ENCODE measurements at places on chromosomes 4 and X. TPM values are rescaled to one million over a fixed set of nuclear protein-coding genes. Genes with fewer than 3 reads are reported as not detected.

GRCh38 chr4:137193564-137193963 lies 338.7 kb downstream of the PCDH18 start:
- DNase-seq, result no peak

DNA sequence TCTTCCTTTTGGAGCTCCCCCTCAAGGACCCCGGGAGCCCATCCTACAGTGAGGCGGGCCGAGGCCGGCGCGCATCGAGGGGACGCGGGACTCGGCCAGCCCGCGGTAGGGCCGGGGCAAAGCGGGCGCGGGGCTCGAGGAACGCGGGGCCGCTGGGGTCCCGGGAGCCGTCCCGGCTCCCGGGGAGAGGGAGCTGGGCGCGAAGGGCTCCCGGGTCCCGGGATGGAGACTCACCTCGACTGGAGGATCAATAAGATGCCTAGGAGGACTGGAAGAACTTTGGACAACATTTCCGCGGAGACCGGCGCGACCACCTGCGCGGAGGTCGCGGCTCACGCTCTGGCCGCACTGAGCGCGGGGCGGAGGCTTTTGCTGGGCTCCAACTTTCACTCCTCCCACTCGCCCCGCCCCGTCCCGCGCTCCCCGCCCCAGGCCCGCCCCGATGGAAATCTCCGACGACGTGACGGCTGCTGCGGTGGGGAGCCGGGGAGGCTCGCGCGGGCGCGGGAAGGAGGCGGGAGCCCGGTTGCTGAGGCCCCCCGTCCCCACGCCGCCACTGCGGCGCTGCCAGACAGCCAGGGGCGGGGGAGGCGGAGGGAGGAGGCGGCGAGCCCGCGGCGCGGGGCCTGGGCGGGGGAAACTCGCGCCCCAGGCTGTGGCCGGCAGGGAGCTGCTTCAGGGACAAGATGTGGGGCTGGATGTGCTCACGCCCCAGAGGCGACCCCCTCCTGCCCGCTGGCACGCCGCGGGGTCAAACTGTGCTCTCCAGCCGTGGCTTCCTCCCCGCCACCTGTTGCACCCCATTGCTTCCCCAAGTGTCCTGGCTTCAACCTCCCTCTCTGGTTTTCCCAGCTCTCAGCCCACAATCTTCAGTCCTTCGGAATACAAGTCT lies at the start of gene GABRE:
Gene GABRE, minus strand, starts transcription at position 341 of the 892 bp plus-strand sequence. Its CDS starts 51 bp downstream, at position 290.
- DNase-seq, result no peak

Gene DMD
- 3.2 TPM for total RNA-seq

Gene PNCK
- total RNA-seq, result not detected

Gene SCML2
- total RNA-seq, result 1.7 TPM

Gene SLC2A9
- total RNA-seq, result 5.8 TPM

Gene PDCL2
- not detected for total RNA-seq

Gene STOX2
- 10.2 TPM for total RNA-seq
